ENCODE measurements at places on chromosomes 2 and 18.
A peak's percentile ranks its signal among the peaks of the same experiment; 100 is the strongest.

GRCh38 chr2:151297882-151298281, 8.4 kb upstream of the NMI start:
- DNase-seq: no peak

- peak; percentile 77 for DNase-seq
Measured at GRCh38 chr18:8754995-8755960, 49.9 kb downstream of the MTCL1 start.

- no peak for DNase-seq
Measured at GRCh38 chr2:133942398-133942797, 311.5 kb upstream of the MGAT5 start.

GRCh38 chr2:23199115-23199918, 185.7 kb upstream of the KLHL29 start:
- DNase-seq: peak; percentile 46

DNA sequence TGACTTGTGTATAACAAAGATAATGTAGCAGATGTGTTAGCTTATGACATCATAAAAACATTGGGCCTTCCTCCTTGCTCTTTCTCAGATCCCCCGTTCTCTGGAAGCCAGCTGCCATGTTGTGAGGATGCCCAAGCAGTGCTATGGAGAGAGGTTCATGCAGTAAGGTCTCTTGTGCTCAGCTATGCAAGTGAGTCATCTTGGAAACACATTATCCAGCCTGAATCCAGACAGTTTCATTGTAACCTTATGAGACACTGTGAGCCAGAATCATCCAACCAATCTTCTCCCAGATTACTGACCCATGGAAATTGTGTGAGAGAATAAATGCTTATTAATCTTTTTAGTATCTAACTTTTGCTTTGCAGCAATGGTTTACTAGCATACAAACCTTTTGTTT, 60.8 kb downstream of the ST6GAL2 start:
- no peak for DNase-seq

GRCh38 chr2:6127718-6128117, 435.5 kb downstream of the SOX11 start:
- no peak for DNase-seq

GRCh38 chr2:20917719-20918572, 95.0 kb upstream of the LDAH start:
- DNase-seq: peak; percentile 8

DNA sequence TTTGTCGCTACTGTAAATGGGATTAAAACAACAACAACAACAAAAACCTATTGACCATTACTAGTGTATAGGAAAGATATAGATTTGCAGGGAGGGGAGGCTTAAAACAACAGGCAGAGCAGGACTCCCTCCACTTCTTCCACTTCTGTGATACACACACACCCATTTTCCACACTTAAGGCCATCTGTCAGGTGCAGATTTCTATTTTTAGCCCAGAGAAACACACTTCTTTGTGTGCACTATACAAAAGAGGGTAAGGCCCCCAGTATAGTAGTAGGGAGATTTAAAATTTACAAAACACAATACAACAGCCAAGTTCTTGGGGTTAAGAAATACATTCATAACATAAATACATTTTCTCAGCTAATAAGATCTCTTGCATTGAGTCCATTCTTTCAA, 22.4 kb downstream of the PTPN2 start:
- no peak for DNase-seq

GRCh38 chr2:115161771-115162493, 719.5 kb downstream of the DPP10 start:
- no peak for DNase-seq

DNA sequence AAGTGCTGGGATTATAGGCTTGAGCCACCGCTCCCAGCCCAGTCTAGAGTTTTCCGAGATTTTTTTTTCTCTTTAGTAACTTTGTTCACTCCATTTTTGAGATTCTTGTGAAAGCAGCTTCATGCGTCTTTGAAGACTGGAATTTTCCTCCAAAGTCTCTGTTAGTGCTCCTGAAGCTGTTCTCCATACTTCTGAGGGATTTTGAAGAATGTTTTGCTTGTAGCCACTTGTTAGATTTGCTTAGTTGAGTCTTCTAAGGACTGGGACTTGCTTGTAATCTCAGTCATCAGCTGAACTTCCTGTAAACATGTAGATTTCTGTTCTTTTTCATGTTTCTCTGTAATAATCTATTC, 234.3 kb downstream of the MYCN start:
- no peak for DNase-seq

GRCh38 chr18:72171596-72171995, 372.5 kb downstream of the CBLN2 start:
- DNase-seq: no peak

- DNase-seq: no peak
Measured at GRCh38 chr18:45012286-45012685, 331.6 kb downstream of the SETBP1 start.

DNA sequence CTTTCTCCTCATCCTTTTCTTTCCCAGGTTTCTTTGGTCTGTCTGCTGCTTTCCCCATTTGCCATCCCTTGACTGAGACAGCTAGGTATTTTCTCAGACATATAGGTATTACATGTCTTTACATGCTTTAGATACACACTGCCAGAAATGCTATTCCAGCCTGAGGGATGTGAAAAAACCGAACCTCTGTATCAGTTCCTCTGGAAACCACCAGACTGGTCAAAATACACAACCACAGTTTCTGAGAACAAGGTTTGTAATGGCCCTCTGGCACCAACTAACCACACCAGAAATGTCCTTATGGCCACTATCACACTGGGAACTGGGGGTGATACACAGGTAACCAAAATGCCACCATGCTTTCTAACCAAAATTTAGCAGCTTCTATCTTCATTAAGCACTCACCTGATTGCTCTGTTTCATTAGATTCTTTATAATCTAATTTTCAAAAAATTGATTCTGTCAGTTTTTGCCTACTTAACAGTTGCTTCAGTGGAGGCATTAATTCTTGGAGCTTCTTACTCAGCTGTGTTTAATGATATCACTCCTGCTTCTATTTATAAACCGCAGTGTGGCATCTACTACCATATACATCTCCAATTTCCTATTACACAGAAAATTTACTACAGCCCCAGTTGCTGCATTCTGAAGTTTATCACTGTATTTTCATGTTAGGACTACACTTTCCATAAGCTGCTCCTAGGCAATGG, 243.5 kb downstream of the WDPCP start:
- no peak for DNase-seq

GRCh38 chr2:105294046-105294445, 35.5 kb downstream of the TGFBRAP1 start:
- DNase-seq: no peak

All from foreskin fibroblast (primary cell).